ENCODE measurements at places on chromosomes 7 and 10. TPM values are rescaled to one million over a fixed set of nuclear protein-coding genes. Genes with fewer than 3 reads are reported as not detected.

GRCh38 chr7:141990011-141990725 is 5.5 kb upstream of the MGAM start:
- no peak for DNase-seq

DNA sequence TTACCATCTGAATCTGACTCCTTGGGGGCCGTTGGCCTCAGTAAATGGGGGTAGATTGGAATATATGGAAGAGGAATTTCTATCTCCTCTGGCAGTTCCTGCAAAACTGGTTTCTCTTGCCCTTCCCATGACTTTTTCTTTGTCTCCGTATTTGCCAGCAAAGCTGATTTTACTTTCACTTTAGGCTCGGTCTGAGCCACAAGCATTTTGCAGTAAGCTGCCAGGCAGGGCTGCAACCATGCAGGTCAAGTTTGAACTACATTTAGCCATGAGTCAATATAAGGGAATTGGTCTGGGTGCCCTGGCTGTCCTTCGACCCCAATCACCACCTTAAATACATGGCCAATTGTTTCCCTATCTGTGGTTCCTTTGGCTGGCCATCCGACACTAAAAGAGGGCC is 104.3 kb downstream of the TRIM24 start:
- DNase-seq: no peak

- no peak for DNase-seq
These were observed 227.5 kb downstream of the WDR11 start for GRCh38 chr10:121078672-121079102.

DNA sequence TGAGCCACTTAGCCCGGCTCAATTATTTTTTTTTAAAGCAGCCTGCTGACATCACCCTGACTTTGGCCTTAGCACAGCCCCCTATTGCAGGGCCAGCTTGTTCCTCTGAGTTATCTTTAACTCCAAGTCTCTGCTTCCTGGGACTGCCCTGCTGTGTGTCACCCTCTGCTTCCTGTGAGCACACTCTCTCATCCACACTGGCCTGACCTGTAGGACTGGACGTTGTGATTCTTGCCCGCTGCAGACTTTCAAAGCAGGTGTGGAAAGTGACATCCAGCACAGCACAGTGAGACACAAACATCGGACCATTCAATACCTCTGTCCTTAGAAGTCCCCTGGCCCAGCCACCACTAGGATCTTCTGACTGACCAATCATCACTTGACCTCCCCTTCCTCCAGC is 26.4 kb upstream of the HSPA12A start:
- DNase-seq: no peak

- no peak for DNase-seq
These were observed 114.9 kb downstream of the OAT start for GRCh38 chr10:124303662-124304418.

DNA sequence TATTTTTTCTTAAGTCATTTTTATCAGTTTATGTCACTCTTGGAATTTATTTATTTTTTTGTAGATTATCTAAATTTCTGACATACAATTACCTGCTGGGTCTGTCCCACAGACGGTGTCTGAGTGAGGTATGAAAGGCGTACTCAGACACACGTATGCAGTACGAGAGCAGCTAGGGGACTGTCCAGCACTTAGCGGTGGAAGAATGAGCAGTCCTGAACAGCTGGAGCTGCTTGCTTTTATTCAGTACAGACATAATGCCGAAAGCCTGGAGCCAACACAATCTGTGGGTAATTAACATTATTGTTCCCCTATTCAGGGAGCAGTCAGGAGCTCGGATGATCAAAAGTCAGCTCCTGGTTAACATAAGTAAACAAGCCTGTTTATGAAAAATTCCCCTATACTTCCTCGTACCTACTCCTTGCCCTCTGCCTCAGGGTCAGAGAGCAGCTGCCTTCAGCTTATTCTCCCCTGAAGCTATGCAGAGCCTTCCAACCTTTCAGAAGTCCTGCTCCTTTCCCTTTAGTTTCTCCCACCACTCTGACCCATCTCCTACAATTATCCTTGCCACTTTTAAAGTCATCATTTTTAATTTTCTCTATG is 488.0 kb upstream of the POM121L12 start:
- no peak for DNase-seq

DNA sequence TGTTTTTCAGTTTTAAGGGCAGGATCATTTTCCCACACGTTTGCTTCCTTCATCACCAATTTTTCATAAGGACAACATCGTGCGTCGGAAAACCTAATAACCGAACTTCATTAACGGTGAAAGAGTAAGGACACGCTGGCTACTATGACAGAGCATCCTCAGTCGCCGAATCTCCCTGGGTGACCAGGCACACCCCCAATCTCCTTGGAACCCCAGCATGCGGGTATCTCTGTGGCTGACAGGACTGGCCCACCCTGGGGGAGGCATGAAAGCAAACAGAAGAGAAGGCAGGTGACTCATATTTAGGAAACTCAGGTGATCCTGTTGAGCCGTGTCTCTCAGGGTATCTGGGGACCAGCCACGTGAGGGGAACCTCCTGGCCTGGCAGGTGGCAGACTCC is 134.2 kb downstream of the DIP2C start:
- no peak for DNase-seq

GRCh38 chr7:66176914-66177313 is 28.2 kb upstream of the TPST1 start:
- DNase-seq: no peak

DNA sequence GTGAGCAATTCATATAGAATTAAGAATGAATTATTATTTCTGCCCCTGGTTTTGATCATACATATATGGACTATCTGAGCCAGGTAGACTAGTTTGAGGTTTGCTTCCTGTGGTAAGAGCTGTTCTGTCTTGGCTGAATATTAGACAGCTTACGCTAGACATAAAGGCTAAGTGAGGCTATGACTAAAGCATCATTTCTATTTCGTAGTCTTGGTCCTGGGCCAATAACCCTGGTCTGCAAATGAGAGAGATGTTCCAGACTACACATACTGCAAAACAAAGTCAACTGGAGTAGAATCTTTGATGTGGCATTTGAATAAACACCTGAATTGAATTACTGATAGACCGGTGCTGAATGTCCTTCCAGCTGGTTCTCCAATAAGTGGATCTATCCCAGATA is 40.8 kb upstream of the CACNB2 start:
- DNase-seq: no peak

DNA sequence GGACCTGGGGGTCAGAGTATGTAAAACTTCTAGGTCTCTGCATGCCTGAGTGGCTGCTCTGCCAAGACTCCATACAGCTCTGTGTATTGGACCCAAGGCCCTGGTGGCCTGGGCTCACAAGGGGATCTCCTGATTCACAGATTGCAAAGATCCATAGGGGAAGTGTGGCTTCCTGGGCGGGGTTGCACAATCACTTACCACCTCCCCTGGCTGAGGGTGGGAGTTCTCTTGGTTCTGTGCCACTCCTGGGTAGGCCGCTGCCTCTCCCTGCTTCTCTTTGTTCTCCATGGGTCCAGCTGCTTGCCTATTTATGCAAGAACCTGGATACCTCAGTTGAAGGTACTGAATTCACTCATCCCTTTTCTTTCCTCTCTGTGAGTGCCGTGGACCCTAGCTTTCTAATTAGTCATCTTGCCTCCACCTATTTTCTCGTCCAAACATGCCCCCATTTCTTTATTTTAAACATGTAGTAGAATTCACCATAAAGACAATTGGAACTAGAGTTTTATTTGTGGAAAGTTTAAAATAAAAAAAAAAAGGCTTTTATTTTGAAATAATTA is 18.5 kb upstream of the AGR3 start:
- DNase-seq: no peak

DNA sequence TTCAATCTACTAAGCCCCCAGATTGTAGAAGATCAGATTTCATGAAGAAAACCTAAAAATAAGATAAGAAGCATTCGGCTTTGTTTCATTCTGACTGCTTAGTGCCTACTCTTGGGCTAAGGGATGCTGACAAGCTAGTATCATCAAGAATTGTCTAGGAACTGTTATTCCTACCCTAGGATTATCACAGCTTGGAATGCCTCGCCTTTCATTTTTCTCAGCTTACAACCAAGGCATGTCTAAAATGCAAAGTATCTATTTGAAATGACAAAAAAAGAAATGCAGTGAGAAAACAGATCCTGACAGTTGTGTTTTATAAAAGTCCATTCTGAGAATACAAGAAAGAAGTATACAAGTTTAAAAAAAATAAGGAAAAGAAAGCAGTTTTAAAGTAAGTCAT is 441.0 kb downstream of the KCNMA1 start:
- no peak for DNase-seq

DNA sequence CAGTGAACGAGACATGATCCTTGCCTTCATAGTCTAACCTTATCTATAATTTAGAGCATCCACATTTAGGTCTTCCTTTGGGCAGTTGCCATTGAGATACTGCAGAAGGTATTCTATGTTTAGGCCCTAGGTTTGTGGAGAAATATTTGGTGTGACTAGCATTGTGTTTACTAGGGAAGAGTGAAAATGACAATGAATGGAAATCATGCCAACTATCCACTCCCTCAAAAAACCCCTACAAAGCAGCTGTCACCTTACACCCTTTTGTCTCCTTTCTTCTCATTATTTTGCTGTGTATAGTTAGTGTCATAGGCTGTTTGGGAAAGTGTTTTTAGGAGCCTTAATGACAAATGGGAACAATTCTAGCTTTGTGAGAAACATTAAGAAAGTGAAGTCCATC is 3.2 kb downstream of the CCNJ start:
- DNase-seq: no peak

DNA sequence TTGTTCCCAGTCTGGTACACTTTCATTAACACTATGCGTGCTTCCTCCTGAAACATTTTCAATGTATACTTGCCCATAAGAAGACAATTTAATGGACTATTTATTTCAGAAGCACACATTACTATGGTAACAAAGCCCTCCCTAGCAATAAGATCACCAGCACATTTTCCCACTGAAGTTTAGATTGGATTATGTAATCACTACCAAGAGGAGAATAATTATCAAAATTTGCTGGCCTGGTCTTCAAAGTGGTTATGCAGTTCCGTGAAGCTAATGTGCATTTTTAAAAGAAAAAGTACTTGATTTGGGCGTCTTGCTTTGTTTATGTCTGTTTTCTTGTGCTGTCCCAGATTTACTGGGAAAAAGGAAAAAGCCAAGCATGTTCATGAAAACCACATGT is 61.9 kb downstream of the AP3M1 start:
- no peak for DNase-seq

DNA sequence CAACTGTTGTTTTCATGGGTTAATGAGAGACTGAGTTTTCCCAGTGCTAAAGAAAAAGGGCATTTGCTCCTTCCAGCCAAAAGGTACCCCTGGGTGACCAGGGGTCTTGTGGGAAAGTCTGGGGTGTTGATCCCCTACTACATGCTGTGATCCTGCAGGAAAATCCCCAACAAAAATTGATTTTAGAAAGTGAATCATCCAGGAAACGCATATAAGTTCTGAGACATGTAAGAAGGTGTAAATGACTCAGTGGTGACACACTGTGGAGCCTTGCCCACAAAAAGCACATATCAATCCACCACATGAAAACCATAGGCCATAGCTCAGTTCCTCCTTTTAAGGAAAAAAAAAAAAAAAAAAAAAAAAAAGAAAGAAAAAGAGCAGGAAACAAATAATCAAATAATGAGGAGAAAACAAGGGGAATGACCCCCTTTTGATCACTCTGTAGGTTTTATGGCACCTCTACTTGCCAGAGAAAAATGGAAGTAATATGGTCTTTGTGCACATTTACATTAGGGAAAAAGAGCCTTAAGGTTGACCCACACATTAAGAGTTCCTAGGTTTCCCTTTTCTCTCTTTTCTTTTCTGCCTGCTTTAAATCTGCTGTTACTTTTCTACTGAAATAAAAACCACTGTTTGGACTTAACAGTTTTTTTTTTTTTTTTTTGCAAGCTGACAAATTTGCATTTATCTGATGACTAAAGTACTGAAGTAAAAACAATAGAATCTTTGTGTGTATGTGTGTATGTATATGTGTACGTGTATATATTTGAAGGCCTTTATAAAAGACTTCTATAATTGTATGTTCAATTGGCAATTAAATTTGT is 386.0 kb downstream of the KIF20B start:
- no peak for DNase-seq

GRCh38 chr7:113071465-113071864 is 15.2 kb downstream of the GPR85 start:
- DNase-seq: no peak

DNA sequence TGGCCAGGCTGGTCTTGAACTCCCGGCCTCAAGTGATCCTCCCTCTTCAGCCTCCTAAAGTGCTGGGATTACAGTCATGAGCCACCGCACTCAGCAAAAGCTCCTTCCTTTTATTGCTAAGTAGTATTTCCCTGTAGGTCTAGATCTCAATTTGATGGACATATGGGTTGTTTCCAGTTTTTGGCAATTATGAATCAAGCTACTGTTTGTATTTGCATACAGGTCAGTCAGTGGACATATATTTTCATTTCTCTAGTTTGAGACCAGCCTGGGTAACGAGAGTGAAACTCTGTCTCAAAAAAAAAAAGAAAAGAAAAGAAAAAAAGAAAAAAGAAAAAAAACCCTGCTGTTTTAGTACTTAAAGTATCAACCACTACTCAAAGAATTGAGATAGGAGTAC is 6.4 kb upstream of the PRKRIP1 start:
- DNase-seq: no peak

DNA sequence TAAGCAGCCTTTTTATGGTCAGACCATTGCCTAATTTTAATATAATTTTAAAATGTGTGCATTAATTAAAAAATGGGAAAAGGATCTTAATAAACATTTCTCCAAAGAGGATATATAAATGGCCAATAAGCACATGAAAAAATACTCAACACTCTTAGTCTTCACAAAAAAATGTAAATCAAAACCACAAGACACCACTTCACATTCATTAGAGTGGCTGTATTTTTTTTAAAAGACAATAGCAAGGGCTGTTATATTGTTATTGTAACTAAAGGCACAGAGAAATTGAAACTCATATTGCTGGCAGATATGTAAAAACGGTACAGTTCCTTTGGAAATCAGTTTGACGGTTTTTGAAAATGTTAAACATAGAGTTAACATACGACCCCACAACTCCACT is 3.2 kb upstream of the CROT start:
- DNase-seq: no peak

DNA sequence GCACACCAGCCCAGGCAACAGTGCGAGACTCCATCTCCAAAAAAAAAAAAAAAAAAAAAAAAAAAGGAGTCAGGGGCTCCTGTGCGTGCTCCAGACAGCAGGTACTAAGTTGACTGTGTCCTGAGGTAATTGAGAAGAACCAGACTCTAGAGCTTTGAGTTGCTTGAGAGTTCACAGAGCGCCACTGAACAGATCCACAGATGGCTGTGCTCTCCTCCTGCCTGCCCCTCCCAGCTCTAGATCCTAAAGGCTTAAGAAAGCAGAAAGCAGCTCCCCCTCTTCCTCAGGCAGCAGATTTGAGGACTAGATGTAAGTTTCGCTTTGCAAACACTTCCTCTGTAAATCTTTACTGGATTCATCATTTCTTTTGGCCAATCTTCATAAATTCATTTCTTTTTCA is 38.7 kb downstream of the SHH start:
- no peak for DNase-seq

FAM131B gene
- total RNA-seq: 1.2 TPM

VWDE gene
- total RNA-seq: 5.2 TPM

GPR158 gene
- total RNA-seq: not detected

CRHR2 gene
- total RNA-seq: not detected

COX15 gene
- 39.0 TPM for total RNA-seq

FBXL13 gene
- 0.58 TPM for total RNA-seq

ACTL6B gene
- not detected for total RNA-seq

LDB1 gene
- total RNA-seq: 81.3 TPM

EPHB6 gene
- total RNA-seq: 5.7 TPM

OPN1SW gene
- not detected for total RNA-seq

PLEKHA1 gene
- total RNA-seq: 5.2 TPM
